Bone marrow (tissue), 2 donors: ENCODE measurements at places on chromosomes 12 and 14.
A peak's percentile ranks its signal among the peaks of the same experiment; 100 is the strongest.

DNA sequence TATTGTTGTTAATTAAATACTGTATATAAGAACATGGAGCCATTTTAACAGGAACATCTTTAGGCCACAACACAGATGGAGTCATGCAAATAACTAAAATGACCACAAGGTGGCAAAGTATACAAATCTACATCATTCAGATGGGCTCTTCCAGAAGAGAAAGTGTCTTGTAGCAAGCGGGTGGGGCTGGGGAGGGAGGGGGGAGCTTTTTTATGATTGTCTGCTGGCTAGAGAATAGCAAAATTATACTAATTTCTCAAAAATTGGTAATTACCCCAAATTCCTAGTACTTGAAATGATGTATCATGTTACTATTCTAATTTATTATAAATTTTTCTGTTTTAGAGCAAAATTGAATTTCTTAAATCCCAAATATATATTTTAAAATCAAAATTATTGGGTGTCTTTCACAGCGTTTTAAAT, 378.7 kb downstream of the PRKD1 start:
- no peak for DNase-seq

DNA sequence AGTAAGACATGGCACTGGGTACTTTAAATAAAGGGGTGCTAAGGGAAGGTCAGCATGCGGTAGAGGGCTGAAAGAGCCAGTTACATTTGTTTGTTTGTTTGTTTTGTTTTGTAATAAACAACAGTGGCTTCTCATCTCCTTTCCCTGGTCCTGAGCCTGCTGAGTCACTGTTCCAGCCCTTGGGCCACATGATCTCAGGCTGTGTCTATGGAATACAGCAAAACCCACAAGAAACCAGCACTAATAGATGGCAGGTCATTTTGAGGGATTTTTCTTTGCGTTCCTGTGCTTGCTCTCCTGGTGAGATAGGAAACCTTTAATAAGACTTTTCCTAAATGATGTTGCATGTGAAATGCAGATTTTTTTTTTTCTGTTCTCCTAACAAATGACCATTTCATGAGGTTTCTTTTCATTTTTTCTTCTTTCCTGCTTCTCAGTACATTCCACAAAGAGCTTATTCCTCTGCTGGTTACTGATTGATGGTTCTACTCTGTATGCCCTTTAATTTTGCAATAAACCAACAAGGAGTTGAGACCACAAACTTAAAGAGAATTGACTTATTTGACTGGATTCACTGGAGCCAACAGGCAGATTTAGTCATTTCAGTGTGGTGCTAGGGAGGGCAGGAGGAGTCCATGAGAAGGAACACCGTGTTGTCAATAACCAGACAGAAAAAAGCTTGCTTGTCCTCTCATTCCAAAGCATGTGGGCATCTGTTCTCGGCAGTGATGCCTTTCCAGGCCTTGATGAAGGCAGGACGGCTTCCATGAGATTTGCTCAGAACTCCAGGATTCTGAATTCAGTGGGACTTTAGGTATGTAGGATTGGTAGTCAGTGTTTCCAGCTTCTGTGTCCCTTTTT, 459.2 kb downstream of the RAD51B start:
- no peak for DNase-seq

DNA sequence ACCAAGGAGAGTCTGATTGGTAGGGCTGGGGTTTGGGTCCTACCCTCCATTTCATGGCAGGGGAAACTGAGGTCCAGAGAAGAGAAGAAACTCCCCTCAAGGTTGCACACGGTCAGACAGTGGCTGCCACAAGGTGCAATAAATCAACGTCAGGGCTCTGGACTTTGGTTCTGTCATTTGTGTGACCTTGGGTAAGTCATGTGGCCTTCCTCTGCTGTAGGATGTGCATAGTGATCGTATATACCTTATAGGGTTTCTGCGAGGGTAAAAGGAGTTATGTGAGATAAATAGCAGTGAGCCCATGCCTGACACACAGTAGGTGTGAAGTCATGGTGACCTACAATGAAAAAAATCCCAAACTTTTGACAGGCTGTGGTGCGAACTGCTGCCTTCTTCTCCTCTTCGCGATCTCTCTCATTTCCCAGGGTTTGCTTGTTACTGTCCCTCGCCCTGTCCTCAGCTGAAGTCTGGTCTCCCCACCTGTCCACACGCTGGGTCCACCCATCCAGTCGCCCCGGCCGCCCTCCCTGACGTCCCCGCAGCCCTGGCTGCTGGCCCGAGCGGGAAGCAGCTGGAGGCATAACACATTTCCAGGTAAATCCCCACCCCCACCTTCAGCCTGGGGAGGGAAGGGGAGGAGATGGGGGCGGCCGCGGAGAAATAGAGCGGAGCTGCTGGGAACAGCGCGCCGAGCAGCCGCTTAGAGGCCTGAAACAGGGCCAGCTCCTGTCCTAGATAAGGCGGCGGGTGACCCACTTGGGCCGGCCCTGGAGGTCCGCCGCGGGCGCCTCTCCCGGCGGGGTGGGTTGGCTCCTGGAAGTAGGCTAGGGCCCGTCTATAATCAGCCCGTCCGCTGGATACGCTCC, 1.8 kb upstream of the FAM222A start:
- no peak for DNase-seq

DNA sequence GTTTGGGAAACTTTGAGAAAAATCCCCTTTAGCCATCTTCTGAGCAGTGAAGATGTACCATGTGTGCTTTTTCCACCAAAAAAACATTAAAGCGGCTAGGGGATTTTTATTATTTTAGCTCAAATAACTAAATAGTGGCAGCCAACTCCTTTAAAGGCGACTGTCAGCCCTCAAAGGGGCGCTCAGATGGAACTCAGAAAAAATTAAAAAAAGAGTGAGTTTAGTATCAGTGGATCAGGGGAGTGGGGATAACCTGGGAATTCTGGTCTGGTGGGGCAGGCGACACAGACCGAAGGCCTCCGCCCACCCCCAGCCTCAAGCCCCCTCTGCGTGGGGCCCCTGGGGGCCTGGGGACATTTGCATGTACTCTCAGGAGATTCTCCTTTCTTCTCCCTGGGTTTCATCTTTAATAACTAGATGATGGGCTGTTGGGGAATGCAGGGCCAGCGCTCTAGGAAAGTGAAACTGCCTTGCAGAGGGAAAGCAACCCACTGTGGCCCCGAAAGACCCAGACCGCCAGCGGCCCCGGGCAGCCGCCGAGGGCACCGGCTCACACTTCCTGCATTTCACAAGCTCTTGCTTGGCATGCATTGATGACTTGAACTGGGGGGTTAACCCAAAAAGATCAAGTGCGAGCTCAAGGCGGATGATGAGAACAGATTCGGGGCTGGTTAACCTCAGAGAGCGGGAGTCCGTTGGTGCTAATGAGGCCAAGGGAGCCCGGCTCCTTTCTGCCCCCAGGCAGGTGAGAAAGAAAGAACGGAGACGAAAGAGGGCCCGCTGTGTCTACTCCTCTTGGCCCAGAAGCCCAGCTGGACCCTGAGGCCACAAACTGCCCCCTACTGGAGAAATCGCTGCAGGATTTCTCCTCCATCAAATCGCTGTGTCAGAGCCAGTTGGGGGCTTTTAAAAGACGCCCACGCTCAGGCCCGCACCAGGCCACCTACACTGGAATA, 7.3 kb upstream of the BATF start:
- peak; percentile 81 for DNase-seq

DNA sequence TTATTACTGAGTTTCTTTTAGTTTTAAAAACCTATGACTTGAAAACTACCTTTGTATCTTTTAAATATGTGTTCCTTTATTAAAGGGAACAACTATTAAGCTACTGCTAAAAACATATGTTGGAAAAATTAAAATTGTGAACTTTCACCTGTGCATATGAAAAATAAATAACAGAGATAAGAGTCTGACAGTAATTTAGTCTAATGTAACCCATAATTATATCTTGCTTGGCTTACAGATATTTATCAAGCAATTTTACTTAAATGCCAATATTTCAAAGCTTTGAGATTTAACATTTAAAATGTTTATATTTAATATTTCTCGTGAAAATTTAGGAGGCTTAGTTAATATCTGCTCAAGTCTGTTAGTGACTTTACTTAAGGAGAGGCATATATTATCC, 309.8 kb downstream of the CCER1 start:
- DNase-seq = no peak

- DNase-seq = no peak
Measured at GRCh38 chr14:59313658-59314608, 125.5 kb downstream of the DAAM1 start.

GRCh38 chr12:6132496-6132895, 8.0 kb upstream of the VWF start:
- no peak for DNase-seq

DNA sequence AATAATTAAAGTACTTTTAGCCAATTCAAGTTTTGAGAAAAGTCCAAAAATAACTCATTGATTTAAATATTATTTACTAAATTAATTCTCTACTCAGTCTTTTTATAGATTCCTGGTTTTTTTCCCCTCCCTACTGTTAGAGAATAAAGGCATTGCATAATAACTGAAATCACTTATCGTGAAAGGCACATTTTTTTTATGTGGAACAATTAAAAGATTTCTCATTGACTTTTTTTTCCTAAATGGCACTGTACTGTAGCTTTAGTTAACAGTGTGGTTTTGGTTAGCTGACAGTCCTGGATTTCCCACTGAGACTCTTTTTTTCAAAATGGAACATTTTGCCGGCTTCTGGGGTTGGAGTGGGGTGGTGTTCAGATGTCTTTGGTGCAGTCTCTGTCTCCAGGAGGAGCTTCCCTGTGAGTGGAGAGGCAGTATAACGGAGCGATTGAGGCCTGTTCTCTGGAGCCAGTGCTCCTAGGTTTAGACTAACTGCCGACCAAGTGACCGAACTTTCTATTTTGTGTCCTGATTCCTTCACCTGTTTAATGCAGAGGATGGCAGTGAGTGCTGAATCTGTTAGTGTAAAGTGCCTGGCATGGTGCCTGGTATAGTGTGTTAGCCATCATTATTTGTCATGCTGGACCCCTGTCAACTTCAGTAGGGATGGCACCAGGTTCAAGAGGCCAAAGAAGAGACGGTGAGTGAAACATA, 117.7 kb downstream of the ADCK1 start:
- no peak for DNase-seq

DNA sequence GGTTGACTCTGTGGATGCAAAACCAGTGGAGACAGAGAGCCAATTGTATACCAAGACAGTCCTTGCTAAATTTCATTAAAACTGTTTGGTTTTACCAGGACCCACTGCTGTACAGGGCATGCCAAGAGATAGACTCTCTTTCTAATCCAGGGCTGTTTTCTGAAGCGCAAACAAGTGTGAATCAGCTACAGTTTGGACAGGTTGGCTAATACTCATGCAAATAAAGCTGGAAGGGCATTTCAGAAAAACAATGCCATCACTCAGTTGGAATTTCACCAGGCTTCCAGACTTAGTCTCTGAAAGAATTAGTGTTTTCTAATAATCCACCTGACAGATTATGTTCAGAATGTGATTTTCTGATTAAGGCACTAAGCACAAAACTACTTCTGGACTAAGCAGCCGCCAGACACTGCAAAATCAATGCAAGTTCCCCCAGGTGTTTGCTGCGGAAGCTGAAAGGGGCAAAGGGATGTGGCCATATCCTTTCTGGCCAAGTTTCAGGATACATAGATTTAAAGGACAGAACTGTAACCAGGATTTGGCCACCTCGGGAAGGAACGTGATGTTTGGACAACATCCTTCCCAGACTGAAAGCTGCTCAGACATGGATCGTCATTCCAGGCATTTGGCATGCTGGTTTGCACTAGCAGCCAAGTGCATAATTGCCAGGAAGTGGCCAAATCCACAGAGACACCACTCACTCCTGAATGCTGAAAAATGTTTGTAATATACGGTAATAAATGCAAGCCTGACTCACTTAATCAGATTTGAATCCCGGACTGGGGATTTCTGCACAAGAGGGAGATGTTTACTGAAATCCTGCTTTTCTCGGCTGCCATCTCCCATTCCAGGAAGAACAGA, 32.0 kb upstream of the CDKN3 start:
- no peak for DNase-seq

- no peak for DNase-seq
Measured at GRCh38 chr12:1662761-1663439, 28.0 kb upstream of the ADIPOR2 start.

DNA sequence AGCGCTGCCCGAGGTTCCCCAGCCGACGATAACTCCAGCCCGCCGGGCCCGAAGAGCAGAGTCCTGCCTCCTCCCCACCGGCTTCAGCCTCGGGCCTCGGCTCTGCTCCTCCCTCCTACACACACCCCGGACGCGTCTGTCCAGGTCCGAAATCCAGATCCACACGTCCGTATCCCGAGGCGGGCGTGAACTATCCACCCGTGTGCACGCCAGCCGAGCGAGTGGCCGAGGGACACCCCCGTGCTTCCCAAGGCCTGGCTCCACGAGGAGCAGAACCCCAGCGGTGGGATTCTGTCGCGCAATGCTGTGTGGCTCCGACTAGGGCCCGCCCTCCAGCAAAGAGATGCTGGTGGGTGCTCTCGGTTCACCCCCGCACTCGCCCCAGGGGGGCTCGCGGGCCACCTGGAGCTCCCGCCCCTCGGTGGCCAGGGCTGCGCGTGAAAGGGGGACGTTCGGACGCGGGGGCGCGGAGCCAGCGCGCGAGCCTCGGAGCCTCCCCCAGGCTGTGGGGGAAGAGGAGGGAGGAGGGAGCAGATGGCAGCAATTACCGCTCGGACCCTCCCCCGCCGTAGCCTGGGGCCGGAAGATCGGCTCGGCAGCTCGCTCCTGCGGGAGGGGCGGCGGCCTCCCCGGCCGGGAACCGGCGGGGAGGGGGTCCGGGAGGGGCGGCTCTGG, 18.9 kb upstream of the ANKRD33 start:
- DNase-seq = peak; percentile 7

DNA sequence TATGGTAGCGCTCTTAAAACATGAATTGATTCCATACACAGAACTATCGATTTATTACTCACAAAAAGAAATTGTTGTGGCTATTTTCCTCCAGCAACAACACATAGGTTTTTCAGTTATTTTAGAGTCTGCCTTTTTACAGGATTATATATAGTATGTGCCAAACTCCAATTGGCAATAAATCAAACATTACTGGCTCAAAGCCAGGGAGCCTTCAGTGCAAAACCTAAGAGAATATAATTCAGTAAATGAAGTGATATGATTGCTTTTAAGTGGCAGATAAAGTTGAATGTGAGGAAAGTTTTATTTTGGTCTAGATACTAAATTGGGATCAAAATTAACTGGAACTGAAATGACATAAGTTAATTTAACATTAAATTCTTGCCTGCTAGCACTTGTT, 234.8 kb downstream of the PIK3C2G start:
- no peak for DNase-seq
